ENCODE measurements at places on chromosomes 1 and 21.

DNA sequence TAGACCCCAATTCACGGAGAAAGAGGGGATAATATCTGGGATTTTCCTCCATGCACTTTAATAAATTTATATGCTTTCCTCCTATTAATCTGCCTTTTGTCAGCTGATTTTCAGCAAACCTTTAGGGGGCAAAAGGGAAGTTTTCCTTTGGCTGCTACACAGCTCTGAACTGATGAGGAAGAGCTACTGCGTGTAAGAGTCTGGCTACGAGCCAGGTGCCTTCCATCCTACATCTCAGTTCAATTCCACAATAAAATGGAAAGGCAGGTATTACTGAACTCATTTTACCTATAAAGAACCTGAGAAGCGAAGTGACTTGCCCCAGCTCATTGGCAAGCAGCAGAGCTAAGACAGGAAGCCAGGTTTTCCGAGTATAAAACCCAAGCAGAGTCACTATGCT lies 28.3 kb upstream of the ZNF326 start:
- no peak for DNase-seq

- no peak for DNase-seq
Observed at GRCh38 chr1:206472454-206472853, 2.2 kb downstream of the IKBKE start.

DNA sequence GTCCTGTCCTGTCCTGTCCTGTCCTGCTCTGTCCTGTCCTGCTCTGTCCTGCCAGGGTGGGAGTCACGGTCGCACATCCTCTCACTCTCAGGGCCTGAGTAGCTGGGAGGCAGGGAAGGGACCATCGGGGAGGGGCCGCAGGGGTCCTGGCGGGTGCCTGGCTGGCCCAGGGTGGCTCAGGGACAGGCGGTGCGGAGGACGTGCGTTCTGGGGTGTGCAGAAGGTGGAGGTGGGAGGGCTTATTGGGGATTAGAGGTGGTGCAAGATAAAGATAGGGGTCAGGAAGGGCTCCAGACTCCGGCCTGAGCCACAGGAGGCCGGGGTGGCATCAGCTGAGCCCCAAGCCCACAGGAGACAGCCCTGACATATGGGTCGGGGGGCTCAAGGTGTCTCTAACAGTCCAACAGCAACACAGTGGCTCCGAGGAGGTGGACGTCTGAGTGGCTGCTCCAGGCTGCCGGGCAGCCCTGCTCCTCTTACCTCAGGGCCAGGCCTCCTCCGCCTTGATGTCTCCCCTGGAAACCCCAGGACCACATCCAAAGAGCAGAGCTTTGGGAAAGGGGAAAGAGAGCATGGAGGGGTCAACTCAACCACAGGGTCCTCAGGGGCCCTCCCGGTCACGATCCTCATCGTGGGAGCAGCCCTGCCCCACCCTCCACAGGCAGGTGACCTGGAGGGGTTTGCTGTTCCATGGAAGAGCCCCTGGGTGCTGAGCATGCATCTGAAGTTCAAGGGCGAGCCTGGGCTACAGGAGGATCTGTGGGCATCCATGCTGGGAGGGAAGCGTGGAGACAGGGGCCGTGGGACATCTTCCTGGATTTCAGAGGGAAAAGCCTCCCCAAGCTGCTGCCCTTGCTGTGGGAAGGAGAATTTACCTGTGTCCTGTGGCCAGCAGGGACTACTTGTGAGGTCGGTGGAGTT lies 39.6 kb upstream of the ADARB1 start:
- no peak for DNase-seq

DNA sequence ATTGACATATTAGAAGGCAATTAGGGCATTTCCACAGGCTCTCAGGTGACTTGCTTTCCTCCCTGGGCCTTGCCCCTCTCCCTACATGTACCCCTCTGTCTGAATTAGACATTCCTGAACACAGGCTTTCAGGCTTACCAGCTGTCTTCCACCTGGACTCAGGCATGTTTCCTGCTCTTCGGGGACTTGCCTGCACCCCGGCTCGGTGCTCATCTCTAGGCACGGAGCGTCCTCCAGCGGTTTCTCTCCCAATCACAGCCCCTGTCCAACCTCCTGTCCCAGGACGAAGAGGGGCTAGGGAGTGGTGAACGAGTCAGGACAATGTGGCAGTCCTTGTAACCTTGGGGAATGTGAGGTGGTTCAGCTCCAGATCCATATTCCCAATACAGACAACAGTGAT lies 4.2 kb downstream of the PROK1 start:
- no peak for DNase-seq

GRCh38 chr1:109832945-109833344 lies 69.2 kb upstream of the EPS8L3 start:
- DNase-seq: no peak

GRCh38 chr1:48109390-48110013 lies 112.3 kb upstream of the TRABD2B start:
- peak; percentile 57 for DNase-seq
